AG20443 (cell line): ENCODE measurements at places on chromosomes 2 and 18.

- DNase-seq, result no peak
Measured at GRCh38 chr2:151833984-151834383, 5.8 kb upstream of the ARL5A start.

DNA sequence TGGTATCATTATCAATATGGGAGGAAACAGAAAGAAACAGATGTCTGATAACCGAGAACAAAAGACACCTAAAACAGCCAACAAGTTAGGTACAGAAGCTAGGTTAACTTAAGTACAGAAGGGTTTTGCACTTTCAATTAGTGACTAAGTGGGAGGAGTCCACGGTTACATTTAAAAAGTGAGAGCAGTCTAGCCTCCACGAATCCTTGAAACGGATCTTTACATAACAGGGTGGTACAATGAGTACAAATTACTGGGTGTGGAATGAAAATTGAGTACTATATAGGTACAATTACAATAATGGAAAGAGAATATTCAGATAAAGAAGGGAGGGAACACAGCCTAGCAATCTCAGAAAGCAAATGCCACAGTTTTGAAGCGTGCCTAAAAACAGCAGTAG lies 76.6 kb downstream of the TLK1 start:
- no peak for DNase-seq

DNA sequence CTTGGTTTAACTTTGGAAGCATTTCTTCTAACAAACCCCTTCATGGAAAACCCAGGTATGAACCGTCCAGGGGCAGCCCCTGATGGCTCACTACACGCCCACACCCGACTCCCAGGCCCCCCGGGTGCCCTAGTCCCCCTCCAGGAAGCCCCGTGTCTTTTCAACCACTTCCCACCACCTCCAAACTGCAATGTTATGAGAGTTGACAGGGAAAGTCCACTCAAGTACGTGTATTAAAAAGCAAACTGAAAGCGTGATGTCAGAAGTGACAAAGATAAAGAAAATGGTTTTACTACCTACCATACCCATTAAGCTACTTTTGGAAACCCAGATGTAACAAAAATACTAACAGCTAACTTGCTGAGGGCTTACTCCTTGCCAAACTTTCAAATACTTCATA lies 51.5 kb downstream of the L3MBTL4 start:
- no peak for DNase-seq

DNA sequence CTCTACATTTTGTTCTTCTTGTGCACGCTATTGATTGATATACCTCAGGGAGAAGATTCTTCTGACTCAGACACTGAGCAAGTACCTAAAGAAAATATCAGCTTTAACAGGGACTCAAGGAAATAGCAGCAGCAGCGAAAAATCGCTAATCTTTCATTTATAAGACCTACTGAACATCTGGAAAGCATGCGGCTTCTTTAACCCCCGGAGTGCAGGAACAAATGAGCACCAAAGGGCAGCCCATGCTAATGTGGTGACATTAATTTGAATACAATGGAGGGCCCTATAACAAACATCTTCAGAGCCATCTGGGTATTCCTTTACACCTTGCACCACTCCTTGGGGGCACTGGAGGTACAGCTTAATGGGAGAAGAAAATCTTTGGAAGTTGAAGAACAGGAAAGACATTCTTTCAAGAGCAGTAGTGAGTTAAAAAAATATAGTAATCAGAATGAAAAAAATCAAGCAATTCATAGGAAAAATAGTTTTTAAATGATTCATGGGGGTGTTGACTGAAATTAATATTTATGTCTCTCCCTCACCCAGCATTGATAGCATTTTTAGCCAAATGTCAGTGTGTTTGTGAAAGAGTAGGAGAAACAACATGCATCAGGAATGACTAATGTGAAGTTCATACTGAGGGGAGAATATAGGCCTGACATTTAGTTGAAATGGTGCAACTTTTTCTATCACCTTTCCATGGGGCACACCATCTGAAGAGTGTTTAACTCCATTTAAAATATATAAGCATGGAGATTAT lies 281.7 kb downstream of the HRH4 start:
- peak; percentile 79 for DNase-seq

- DNase-seq, result peak; percentile 90
Measured at GRCh38 chr18:10274301-10274700, 180.1 kb upstream of the APCDD1 start.

DNA sequence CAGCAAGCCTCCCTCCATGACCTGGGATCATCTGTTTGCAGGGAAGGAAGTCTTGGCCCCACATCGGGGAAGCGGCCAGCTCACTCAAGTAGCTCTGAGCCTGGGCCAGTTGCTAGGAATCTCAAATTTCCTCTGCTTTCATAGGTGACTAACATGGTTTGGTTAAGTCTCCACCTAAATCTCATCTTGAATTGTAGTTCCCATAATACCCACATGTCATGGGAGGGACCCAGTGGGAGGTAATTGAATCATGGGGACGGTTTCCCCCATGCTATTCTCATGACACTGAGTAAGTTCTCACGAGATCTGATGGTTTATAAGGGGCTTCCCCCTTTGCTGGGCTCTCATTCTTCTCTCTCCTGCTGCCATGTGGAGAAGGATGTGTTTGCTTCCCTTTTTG lies 75.2 kb downstream of the LBH start:
- DNase-seq, result no peak

DNA sequence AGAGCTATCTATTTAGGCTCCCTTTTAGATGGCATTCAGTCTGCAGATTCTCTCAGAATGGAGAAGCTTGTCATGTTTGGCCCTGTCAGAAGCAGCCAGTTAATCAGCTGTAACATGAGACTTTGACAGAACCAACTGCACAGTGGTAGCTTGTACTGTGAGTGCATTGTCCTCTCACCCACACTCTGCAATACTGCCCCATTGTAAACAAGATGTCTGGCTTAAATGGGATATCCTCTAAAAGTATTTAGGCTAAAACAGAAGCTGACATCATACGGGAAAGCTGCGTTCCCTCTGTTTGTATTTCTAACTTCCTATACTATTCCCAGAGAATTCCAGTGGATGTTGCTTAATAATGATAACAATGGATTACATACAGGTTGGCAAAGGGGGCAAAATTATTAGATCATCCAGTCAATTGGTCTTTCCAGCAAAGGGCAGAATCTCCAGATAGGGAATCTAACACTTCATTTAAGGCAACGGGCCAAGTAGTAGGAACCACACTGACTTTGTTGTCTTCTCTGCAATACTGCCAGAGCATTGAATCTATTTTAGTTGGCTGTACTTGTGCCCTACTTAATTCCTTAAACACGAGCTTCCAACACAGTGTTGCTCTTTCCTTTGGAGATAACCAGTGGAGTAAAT lies 15.4 kb upstream of the STAT4 start:
- no peak for DNase-seq

- no peak for DNase-seq
Measured at GRCh38 chr2:11309706-11310105, 34.7 kb downstream of the ROCK2 start.

DNA sequence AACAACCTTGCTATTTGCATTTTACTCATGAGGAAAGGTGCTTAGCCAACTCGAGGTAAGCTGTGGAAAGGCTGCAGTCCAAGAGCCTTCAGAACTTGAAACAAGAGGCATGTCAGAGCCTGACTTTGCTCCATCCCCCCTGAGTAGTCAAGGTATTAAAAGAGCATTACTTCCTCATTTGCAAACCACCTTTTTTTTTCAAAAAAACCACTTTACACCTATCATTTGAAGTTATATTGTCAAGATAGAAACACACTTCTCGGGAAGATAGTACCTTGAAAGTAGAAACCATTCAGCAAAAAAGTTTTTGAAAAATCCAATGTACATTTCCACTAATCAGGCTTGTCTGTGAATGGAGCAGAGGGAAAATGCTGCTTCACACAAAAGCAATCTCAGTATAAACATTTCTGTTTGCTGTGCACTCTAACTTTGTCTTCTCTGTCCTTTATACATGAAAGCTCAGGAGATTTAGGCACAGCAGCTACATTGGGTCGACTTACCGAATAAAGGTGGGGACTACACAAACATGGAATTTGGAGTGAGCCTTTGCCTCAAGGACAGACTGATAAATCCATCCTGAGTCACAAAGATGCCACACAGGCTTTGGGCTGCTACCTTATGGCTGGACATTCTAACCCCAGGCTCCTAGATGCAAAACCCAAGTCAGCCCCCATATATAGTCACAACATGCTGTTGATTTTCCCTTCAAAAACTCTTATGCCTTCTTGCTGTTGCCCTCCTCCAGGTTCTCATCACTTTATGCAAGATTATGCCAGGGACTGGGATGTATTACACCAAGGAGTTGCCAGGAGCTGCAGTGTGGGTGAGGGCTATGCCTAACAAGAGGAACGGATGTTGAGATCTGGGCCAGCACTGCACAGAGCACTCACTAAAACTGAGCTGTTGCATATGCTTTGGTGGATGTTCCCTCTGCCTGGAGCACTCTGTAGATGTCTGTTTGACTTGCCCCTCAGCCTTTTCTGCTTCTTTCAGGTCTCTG lies 41.4 kb upstream of the EML4 start:
- no peak for DNase-seq

- DNase-seq, result peak; percentile 90
Measured at GRCh38 chr2:120596990-120597594, 138.6 kb upstream of the GLI2 start.

DNA sequence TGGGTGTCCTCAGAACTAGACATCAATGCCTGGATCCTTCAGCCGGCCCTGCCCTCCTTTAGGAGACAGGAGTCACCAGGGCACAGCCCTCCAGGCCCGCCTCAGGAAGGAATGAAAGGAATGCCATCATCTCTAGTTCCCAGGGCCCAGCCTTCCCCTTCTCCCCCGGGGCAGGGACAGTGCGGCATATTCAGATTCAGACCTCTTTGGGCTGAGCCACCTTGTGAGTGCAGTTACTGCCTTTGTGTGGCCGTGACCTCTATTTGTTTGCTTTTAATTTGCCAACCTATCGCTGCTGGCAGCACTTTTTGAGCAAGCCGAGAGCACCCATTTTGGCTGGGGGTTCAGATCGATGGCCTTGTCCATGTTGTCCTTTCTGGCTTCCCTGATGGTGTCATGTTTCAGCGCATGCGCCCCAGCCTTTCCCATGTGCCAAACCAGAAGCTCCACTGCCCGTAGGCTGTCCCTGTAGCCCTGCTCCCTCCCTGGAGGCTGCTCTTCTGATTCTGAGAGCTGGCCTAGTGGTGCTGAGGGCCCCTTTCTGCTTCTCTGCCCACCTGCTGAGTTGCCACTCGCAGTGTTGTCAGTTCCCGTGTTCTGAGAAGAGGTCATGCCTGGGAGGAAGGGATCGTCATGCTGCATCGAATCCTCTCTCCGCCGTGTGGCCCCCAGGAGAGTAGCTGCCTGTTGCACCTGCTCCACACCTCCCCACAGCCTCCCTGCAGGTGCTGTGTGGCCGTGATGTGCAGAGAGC lies 10.9 kb downstream of the ANKRD23 start:
- DNase-seq, result peak; percentile 80

DNA sequence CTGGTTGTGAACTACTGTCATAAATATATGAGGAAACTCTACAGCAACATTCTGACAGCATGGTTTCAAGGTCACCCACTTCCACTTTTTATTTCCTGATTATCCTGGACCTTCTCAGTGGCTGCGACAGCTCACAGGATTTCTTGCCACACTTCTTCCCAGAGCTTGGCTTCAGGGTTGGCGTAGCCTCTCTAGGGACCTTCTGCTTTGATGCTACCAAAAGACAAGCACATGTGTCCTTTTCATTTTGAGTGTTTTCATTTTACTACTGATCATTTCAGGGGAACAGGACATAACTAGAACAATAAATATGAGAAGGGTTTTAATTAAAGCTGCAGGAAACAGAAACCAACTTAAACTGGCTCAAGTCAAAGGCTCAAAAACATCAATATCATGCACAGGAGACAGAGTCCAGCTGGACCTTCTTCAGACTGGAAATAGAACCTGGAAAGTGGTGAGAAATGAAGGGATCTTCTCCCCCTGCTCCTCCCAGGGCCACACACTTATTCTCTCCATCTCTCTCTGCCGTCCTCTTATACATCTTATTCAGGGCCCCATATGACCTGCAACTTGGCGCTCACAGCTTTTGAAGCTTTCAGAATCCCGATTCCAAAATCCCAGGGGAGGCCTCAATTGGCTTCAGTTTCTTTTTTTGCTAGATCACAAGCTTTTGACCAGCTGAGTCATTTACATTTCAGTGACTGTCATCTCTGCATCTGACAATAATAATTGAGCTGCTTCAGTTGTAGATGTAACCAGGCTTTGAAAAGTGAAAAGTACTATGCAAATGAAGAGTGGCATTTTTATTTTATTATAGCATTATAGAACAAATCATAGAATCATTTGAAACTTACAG lies 9.7 kb downstream of the VIT start:
- no peak for DNase-seq

- no peak for DNase-seq
Measured at GRCh38 chr18:23853448-23854195, 160.9 kb upstream of the TTC39C start.

DNA sequence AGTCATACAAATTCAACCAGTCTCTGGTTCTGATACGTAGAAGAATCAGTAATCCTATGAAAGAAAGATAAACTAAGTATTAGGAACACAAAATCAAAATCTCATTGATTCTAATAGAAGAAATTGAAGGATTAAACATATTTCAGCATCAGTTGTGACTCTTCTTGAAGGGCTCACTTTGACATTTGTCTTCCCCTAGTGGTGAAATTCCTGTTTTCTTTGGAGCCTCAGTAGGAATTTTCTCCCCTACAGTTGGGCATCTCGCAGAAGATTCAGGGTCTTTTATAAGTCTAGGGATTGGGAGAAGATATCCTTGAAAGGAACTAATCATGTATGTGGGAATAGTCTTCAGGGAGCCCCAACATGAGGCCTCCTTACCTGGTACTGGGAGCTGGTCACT lies 2.8 kb upstream of the CRYGB start:
- no peak for DNase-seq

DNA sequence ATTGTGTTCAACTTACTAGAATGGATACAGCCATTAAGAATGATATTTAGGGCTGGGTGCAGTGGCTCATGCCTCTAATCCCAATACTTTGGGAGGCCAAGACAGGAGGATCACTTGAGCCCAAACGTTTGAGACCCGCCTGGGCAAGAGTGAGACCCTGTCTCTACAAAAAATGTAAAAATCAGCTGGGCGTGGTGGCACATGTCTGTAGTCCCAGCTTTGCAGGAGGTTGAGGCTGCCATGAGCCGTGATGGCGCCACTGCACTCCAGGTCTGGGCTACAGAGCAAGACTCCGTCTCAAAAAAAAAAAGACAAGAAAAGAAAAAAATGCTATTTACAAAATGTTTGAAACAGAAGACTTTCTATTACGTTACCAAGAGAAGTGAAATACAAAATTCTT lies 30.0 kb downstream of the REEP1 start:
- no peak for DNase-seq

DNA sequence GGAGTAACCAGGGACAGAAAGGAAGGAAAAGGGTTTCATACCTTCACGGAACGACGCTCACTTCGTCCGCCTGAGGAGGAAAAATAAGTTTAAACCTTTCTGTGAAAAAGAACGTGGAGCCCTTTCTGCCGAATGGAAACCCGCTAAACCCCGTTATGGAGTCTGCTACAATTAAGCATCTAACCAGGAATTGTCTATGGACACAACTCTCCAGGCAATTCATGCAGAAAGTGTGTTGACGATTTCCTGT lies 528 bp upstream of the PPP4R3B start:
- peak; percentile 13 for DNase-seq
